ENCODE measurements at places on chromosomes 2 and 18.

DNA sequence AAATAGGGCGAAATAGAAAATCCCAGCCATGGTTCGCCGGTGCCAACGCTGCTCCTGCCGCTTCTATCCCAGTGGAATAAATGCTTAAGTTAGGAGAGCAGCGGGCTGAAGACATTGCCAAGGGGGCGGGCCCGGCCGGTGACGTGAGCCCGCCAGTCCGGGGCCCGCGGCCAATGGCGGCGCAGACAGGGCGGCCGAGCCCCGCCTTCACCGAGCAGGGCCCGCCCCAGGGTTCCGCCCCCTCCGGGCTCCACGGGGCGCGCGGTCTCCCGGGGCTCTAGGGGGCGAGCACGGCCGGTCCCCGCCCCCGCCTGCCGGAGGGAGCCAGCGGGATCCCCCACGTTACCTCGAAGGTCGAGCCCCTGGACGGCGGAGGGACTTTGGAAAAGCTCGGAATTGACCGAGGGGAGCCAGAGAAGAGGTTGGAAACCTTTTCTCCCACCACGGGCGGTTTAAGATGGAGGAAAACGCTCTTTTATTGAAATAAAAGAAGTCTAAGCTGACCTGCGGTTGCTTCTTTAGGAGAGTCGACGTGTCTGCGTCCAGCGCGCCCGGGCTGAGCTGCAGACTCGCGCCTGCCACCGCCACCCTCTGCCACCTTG is at the start of gene EPHA4:
Gene EPHA4 (minus strand): TSS at position 86 of the 602 bp plus-strand sequence. CDS start 56 bp downstream, at position 30.
- peak; percentile 37 for DNase-seq

DNA sequence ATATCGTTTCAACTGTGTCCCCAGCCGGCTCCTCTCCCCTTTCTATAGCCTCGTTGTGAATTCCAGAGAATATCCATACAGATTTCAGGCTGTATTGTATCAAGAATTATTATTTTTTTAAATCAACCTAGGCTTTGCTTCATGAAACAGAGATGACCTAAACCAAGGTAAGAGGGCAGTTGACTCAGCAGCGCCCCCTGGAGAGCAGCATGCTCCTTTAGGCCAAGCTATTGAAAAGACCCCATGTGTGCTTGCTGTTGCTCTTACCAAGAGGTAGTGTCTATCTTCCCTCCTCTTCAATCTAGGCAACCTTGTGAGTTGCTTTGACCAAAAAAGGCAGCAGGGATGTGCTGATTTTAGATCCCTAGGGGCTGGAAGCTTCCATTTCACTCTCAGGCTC is 426.7 kb upstream of the SMIM21 start:
- no peak for DNase-seq

DNA sequence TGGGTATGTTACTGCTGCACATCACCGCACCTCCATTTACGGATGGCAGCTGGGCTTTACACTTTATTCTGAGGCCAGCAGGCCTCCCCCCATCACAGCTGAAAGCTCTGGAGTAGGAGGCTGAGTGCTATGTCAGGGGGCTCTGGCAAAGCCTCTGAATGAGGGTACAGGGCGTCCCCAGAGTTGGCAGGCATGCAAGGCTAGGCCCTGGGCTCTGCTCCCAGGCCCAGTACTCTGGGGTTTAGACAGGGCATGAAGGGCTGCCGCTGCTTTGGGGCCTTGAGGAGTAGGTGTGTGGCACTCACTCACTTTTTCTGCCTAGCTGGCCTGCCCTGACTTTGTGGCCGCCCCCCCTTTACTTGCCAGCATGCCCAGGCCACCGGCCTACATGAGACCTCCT is 90.8 kb downstream of the WDSUB1 start:
- no peak for DNase-seq

DNA sequence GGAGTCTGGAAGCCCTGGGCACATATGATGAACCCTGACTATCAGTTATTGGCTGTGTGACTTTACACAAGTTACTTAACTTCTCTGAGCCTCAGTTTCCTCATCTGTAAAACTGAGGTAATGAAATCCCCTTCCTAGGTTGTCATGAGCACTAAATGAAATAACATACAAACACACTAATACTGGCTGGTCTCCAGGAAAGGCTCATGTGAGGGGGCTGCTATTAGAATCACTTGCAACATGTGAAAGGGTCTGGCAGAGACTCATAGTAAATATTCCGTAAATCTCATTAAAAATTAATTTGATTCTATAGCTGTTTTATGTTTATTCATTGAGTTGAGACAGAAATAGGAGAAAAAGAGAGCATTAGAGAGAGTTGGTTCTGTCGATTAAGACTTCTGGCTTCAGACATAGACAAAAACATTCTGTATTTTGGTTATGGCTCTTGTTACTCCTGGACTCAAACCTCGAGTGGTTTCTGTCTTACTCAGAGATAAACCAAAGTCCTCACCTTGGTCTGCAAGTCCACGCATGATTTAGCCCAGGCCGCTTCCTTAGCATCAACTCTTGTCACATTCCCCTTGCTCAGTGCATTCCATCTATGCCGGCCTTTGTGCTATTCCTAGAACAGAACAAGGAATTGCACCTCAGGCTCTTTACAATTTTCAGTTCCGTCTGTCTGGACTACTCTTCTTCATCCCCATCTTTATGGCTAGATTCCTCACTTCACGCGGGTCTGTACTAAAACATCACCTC is 139.1 kb downstream of the NXPH2 start:
- DNase-seq = no peak

DNA sequence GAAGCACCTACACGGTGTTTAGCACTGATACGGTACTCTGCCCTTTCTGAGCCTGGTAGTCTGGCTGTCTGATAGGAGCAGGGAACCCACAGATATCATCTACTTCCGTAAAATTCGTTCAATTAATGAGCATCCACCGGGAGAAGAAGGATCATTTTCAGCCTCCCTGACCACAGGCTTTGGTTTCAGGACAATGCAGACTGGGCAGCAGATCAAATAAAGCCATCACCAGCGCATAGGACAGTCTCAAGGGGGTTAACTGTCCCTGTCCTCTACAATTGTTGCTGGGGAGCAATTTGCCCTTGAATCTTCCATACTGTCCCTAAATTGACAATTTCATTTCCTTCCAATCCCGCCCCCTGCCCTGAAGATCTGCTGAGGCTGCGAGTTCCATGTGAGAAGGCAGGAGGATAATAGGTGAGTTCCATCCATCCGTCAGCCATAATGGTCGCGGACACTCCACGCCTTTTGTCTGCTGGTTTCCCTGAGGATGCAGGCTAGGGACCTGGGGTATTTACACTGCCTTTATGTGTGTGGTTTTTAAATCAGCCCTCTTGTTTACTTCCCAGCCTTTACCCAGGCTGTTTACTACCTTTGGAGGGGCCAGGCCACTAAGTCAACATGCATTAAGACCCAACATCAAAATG is 110.0 kb downstream of the MYCN start:
- no peak for DNase-seq

DNA sequence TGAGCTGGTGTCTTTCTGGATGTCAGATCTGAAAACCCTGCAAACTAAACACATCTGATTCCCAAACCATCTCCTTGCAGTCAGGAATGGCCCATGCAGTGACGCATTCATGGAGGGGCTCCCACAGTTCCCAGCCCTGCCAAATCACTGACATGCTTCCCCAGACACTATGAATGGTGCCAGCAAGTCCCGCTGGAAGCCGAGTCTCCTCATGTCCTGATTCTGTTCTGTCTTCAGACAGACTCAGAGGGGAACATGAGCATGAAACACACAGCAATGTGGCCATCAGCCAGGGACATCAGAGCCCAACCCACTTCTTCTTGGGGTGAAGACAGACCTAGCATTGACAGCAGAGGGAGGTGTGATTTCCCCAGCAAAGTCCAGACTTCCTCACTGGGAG is 83.7 kb downstream of the TTC32 start:
- no peak for DNase-seq

DNA sequence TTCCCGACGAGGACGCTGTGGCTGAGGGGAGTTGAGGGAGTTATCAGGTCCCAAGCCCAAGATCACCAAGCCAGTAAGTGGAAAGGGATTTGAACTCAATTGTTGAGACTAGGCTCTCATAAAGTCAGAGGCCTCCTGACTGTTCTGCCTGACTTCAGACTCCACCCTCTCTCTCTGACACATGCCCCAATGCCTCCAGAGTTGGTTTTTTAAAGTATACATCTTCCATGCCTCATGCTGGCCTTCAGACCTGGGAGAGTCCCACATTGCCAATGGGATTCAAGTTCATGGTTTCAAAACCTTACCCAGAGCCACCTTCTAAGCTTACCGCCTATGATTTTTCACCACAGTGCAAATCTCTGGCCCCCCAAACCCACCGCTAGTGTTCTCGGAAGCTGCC is 100.8 kb downstream of the RTN4 start:
- DNase-seq = no peak

- no peak for DNase-seq
These were observed 1.1 kb upstream of the MOB4 start for GRCh38 chr2:197514754-197515153.

DNA sequence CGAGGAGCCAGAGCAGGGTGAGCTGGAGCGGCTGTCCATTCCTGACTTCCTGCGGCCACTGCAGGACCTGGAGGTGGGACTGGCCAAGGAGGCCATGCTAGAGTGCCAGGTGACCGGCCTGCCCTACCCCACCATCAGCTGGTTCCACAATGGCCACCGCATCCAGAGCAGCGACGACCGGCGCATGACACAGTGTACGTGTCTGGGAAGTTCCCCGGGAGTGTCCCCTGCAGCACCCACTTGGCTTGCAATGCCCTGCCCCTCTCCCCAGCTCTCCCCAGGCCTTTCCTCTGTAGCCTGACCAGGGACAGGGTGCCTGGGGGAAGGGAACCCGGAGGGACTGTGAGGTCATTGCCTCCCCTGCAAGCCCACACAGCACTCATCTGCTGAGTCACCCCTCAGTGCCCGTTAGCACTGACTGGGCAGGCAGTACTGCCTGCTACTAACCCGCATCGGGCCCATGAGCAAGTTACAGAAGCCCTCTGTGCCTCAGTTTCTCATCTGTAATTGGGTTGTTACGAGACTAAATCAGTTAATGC is 29.4 kb upstream of the GMPPA start:
- no peak for DNase-seq

GRCh38 chr18:70663141-70663540 is 374.3 kb downstream of the SOCS6 start:
- no peak for DNase-seq

DNA sequence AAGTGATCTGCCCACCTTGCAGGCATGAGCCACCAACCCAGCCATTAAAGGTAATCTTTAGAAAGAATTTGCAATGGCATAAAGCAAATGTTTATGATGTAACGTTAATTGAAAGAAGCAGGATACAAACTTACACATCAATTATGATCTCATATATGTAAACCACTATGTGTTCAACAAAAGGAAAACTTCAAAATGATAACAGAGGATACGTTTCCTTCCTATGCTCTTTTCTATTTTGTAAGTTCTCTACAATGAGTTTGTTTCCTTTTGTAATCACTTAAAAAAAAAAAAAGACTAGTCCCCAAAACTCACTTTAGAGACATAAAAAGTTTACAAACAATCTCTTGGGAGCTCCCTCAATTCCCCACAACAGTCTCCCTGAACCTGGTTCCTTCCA is 1.4 kb downstream of the C2orf81 start:
- no peak for DNase-seq

DNA sequence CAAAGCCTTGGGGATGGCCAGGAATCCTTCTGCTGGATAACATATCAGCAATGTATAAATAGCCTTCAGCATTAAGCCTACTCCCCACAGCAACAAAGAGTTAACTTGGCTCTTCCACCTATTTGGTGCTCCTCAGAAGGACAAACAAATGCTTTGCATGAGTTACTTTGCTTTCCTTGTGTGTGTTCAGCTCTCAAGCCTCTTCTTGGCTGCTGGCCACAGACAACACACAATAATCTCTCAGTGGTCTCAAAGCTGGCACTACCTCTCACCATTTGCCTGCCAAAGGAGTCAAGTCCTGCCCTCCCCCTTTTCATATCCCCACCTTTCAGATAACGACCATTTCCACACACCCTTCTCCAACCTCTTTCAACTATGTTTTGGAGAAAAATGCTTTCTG is 17.5 kb downstream of the FTCDNL1 start:
- DNase-seq = no peak

GRCh38 chr2:205930209-205930608 is 155.8 kb downstream of the INO80D start:
- no peak for DNase-seq

DNA sequence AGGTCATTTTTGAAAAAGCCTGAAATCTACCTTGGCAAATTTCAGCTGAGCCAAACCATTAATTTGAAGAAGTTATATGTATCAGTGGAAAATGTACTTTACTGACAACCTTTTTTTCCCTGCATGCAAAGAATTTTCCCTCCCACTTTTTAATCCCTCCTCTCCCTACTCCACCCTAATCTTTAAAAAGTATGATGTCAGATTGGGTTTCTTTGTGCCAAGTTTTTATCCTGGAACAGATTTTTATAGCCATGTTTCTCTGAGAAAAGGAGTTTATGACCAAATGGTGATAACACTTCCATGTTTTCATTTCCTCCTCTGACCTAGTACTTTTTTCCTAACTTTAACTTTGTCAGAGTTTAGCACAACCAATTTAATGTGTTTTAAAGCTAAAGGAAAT is 250.3 kb upstream of the FOSL2 start:
- no peak for DNase-seq

GRCh38 chr2:197205585-197206215 is 104.9 kb downstream of the ANKRD44 start:
- DNase-seq = no peak

DNA sequence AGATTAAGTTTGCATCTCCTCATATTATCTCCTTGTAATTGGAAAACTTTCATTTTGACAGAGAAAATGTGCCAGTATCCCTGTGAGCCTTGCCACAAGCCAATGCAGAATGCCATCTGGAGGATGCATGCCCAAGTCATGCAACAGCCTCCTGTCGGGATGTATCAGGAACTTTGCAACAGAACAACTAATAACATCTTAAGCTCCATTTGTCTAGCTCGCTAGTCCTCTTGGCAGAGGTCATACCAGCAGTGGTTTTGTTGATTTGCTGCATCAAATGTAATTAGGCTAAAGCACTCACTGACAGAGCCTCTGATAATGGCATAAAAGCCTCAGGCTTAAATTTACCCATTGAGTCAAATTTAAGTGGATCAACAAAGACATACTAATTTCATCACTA is 125.8 kb downstream of the UBE2E3 start:
- no peak for DNase-seq

DNA sequence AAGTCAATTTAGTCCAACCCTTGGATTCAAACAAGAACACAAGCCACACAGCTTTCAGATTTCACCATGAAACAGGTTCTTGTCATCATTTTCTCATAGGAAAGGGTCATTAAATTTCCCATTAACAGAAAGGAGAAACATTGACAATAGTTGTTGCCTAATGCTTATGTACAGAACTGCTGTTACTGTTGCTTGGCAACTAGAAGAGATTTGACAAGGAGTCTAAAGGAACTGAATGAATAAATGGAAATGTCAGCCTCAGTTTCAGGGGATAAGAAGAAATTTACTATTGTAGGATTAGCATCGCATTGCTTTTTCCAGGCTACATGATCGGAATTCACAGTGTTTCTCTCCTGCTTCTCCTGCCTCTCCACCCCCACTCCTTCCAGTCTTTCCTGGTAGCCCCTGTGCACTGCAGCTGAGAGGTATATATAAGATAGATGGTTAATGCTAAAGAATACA is 90.3 kb downstream of the SPATS2L start:
- DNase-seq = no peak

- no peak for DNase-seq
These were observed 50.4 kb downstream of the VRK2 start for GRCh38 chr2:58097025-58097424.
